Skin of body (tissue), 3 donors: ENCODE measurements at places on chromosomes 11 and 22.

DNA sequence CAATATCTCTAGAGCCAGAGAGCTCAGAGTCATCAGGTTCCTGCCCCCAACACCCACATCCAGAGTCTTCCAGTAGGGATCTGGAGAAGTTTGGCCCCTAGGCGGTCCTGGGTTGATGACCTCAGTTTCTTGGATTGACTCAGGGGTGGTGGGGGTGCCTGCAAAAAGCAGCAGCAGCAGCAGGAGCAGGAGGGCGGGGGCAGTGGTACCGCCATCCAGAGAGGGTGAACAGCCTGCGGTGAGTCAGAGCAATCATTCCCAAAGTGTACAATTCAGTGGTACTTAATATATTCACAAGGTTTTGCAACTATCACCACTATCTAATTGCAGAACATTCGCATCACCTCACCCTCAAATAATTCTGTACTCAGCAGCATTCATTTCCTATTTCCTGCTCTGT, 9.9 kb upstream of the SEC14L3 start:
- DNase-seq = no peak

DNA sequence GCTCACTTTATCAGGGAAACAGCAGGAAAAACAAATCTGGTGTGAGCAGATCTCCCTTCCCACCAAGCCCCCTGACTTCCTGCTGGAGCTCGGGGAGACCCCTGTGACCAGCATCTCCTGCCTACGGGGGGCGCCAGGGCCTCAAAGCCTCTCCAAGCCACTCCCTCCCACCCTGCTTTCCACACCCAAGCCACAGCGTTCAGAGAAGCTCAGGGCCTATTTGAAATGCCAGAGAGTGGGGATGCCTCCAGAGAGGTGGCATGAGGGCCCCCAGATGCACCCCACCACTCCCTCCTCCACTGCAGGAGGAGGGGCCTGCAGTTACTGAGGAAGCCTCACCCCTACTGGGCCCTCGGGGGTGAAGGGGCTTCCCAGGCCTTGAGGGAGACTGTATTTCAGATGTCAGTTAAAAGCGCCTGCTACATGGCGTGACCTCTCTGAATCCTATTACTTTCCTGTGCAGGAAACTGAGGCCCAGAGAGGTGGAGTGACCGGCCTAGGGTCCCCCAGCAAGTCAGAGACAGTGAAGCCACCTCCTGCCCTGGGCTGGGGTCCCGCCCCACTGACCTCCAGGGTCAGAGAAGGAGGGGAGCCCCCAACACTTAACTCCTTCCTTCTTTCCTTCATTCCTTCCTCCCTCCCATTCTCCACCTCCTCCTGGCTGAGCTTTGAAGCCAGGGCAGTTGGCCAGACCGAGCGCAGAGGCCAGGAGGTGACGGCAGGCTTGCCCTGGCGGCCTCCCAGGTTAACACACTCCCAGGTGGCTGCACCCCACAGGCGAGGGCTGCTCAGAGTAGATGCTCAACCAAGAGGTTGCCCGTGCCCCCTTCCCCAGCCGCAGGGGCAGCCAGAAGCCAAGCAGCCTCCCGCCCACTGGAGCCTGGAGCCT, 6.0 kb upstream of the CDKN1C start:
- no peak for DNase-seq

DNA sequence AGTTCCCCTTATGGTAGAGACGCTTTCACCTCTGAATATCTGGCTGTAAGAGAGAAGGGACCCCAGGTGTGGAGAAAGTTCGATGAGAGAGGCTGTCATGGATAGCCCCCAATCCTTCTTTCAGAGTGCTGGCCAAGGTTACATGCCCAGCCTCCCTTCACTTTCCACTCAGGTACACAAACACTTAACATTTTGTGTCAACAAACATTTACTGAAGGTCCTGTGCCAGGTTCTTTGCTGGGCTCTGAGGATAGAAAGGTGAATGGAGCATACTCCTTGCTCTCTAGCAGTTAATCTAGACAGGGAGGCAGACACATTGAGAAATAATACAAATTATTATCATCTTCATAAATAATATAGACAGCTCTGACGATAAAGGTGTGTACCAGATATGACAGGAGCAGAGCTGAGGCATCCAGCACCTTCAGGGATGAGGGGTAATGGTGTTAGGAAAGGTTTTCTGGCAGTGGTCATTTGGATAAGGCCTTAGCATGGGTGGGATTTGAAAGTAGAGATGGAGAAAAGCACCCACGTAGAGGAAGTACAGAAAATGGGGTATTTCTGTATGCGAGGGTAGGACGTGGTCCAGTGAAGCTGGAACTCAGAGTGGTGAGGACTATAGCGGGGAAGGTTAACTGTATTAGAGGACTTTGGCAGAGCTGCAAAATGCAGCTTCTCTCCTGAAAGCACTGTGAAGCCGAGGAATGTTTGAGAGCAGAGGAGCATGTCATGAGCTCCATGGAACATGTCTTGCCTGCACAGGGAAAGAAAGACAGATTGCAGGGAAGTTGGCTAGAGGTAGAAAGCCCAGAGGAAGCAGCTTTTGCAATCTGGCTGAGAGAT, 19.6 kb downstream of the PPFIBP2 start:
- no peak for DNase-seq

GRCh38 chr11:81874635-81875034, 859.0 kb downstream of the FAM181B start:
- DNase-seq = no peak

DNA sequence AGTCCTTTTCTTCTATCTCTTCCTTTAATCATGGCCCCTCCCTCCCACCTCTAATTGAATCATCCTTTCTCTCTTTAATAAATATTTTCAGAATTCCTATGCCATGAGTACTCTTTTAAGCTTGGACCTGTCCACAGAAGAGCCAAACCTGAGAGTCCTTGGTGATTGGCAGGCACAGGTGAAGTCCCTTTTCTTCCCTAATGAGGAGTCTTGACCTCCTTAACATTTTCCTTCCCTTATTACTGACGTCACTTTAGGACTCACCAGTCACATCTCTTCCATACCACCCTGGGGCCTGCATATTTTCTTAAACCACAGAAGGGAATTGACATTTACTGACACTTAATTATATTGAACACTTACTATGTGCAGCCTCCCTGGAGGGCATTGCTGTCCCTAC, 41.0 kb upstream of the RASSF10 start:
- no peak for DNase-seq

DNA sequence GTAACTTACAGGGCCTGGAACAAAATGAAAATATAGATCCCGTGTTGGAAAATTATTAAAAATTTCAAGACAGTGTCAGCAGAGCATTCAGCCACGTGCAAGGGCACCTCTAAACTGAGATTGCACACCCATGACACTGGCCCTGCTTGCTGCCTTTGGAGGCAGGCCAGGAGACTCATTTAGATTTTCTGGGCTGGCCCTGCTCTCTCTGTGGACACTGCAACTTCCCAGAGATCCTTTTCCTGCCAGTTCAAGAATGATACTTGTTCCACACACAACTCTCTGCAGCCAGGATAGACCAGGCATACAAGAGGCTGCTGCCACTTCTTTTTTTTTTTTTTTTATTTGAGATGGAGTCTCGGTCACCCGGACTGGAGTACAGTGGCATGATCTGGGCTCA, 56.7 kb upstream of the PTPRJ start:
- DNase-seq = no peak

DNA sequence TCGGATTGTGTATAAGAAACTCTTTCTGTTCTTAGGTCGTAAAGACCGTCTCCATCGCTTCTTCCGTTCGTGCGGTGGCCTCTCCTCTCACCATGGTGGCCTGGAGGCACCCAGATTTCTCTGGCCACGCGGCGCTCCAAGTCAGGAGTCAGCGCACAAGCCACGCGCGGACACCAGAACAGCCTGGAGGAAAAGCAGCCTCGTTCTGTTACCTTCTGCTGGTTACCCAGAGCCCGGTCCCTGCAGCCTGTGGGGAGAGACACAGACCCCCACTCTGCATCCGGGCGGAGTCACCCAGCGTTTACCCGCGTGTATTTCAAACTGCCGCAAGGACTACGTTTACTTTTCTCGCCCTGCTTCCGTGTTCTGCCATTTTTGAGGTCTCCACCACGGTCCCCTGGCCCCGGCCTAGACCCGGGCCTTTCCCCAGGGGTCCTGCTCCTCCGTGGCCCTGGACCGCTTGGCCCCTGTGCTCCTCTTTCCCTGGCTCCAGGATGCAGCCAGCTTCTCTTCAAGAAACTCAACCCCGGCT, 776.1 kb downstream of the BRD1 start:
- DNase-seq = no peak

DNA sequence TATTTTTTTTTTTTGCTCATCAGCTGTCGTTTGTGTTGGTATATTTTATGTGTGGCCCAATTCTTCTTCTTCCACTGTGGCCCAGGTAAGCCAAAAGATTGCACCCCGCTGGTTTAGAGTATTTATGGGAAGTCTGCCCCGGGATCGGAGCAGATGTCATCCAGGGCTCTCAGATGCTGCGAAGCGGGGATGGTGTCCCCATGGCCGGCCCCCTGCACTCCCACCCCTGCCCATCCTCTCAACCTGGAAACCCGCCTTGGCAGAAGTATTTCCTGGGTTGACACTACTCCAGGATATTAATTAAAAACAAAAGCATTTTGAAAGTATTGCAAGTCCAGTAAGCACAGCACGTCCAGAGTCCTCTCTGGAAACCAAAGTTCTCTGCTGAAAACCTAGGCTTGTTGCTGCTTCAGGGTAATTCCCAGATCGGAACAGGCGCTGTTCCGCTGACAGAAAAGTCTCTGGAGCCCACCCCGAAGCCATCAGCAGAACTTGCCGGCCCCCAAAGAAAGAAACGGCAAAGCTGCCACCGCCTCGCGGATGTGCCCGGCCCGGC, 833 bp downstream of the SCUBE2 start:
- DNase-seq = peak; percentile 10

- no peak for DNase-seq
Observed at GRCh38 chr11:131544591-131544990, 174.2 kb downstream of the NTM start.

DNA sequence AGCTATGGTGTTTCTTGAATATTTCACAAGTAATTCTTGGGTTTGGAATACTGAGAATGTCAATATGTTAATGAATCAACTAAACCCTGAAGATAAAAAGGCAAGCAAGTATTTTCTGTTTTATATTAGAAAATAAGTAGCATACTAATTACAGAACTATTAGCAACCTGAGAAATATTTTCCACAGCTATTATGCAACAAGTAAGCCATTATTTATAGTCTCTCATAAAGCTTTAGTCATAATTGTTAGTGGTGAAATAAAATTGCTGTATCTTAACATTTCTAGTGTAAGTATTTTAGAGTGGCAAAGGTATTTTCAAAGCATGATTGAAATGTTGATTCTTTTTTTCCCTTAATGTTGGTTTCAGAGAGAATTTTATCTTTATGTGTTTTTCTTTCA, 53.3 kb downstream of the FAR1 start:
- DNase-seq = no peak

GRCh38 chr11:90795746-90796145, 572.9 kb upstream of the CHORDC1 start:
- no peak for DNase-seq

GRCh38 chr11:128324051-128324481, 263.3 kb downstream of the ETS1 start:
- DNase-seq = no peak

DNA sequence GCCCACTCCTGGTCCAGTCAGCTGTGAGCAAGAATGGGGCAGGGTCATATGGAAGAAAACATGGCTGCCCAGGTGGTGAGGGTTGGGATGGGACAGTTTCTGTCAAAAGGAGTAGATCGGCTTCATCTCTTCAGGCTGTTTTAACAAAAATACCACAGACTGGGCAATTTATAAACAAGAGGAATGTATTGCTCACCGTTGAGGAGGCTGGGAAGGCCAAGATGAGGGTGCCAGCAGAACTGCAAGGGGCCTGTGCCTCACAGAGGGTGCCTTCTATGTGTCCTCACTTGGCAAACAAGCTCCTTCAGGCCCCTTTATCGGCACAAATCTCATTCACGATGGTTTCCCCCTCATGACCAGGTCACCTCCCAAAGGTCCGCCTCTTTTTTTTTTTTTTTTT, 18.1 kb upstream of the RELT start:
- no peak for DNase-seq

DNA sequence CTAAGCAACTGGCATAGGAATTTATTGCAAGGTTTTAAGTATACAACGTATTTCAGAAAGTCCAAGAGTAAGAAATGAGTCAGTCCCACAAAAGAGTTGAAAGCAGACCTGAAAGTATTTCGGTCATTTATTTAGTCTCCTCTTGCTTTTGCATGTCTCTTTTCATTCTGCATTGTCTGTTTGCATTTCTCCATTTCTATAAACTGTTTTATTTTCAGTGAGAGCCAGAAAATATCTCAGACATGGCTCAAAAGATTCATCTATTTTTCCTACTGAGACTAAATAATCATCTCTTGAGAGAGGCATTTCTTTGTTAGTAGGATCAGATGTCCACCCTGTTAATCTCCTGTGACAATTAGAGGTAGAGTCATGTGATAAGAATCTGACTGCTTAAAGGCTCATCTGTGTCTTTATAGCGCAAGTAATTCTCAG, 219.1 kb upstream of the CCDC179 start:
- no peak for DNase-seq

DNA sequence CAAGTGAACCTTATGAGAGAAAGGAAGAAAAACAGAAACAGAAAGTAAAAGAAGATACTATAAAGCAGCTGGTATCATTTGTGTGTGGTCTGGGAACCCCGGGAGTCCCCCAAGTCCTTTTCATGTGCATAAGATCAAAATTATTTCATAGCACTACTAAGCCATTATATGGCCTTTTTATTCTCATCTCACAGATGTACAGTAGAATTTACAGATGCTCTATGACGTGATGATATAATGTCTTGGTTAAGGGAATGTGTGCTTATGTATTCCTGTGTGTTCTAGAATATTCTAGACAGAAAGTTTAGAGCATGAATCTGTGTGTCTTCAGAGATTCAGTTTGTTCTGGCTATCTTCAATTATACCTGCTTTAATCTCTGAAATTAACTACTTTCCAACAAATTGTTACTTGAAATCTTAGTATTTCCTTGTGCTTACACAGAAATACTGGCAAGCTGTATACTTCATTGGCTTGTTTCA, 8.6 kb upstream of the TPP1 start:
- DNase-seq = no peak

GRCh38 chr11:87201376-87201775, 163.6 kb downstream of the TMEM135 start:
- DNase-seq = no peak

DNA sequence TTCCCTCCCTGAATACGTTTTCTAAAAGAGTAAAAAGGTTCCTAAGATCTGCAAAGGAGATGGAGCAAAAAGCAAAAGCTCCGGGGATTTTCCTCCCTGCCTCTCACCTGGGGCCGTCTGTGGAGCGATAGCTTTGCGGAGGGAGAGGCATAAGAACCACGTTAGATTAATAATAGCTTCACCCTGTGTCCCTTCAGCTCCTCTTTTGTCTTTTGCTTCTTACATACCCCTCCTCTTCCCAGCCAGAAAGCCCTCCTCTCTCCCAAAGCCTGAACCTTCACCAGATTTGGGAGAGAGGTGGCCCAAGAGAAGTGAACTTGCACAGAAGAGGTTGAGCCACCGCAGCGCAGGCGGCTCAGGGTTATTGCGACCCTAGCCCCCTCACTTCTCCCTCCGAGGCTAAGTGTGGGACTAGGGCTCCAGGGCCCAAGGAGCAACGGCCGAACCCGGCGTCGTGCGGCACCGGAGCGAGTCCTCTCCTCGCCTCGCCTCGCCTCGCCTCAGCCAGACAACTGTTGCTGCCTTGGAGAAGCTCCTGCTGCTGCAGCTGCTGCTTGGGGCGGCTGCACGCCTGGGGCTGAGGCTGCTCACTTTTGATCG, 97.6 kb upstream of the HSD17B12 start:
- no peak for DNase-seq

GRCh38 chr11:133172349-133172748, 360.0 kb downstream of the OPCML start:
- DNase-seq = no peak

- DNase-seq = no peak
Observed at GRCh38 chr11:57764566-57764965, 3.0 kb downstream of the CTNND1 start.
